ENCODE measurements at places on chromosomes 2 and 18.

GRCh38 chr2:141331127-141331526, 799.7 kb downstream of the LRP1B start:
- no peak for DNase-seq

- DNase-seq, result no peak
Observed at GRCh38 chr2:152740743-152741328, 22.4 kb downstream of the ARL6IP6 start.

DNA sequence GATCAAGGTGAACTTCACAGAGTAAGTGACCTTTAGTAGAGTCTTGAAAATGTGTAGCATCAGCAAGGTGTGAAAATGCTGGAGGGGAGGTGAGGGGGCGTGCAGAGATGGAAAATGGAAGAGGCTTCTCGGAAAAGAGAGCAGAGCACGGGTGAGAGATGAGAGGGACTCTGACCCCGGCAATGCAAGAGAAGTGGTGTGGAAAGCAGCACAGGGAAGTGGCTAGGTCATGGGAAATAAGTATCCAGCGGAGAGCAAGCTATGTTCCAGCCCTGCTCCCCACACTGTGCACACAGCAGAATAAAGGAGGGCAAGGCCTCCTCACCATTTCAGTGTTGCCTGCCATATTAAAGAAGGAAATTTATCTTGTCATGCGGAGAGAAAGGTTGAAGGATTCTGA, 241.7 kb upstream of the DOK6 start:
- no peak for DNase-seq

DNA sequence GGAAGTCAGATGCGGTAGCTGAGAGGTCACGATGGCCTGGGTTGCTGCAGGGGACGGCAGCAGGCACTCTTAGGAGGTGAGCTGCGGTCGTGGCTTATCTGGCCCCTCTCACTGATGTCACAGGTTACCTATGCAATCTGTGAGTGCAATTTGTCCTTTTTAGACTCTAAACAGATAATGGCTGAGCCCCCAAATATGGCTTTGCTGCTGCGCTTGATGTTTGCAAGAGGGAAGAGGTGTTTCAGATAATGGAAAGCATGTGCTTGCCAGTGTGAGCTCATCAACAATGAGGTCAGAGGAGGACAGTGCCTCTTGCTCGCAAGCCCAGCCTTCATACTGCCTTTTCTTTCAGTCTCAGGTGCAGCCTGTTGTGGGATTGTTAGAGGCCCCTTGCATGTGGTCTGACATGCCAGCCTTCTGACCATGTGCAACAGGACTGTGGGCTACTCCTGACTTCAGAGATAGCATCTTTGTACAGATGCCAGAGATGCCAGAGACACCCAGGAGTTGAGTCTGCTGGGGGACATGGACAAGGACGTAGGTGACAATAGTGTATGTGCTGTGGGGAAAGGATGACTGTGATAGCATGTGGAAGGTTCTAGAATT, 151.3 kb downstream of the TANC1 start:
- no peak for DNase-seq

DNA sequence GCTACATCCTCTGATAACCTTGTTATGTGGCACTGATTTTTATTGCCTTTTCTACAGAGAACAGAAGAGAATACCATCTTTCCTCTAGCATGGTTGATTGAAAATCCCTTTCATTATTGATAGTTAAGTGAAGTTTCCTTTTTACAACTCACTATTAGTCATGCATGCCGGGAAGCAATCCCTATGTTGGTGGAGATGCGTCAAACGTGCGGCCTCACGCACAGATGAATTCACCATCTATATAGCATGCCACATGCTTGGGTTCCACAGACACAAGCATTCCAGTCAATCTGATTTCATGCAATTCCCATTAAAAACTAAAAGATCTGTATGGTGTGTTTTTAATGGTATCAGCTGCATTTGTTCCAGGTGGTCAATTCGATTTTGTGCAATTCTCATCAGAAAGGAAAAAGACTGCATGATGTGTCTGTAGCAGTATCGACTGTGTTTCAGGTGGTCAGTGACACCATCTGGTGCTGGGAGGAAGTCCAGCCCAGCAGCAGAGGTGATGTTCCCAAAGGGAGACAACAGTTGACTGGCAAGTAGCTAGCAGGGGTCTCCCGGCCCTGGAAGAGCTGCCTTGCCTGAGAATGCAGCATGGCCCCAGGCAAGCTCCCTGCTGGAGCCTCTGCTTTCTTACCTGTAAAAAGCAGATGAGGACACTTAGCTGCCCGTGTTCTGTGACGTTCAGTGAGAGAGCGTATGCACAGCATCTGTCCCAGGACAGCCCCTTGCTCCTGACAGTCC, 151.3 kb upstream of the NCK2 start:
- DNase-seq, result no peak

GRCh38 chr18:10015288-10015701, 101.5 kb downstream of the VAPA start:
- no peak for DNase-seq

DNA sequence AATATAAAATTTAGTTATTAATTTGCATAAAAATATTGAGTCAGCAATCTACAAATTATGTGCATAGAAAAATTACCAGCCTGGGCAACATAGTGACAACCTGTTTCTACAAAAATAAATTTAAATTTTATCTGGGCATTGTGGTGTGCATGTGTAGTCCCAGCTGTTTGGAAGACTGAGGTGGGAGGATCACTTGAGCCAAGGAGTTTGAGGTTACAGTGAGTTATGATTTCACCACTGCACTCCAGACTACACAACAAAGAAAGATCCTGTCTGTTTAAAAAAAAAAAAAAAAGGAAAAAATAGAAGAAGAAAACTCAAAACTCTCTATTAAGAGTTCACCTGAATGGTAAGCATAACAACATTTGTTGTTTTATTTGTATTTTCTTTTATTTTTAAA, 1048.4 kb upstream of the CDH2 start:
- no peak for DNase-seq

DNA sequence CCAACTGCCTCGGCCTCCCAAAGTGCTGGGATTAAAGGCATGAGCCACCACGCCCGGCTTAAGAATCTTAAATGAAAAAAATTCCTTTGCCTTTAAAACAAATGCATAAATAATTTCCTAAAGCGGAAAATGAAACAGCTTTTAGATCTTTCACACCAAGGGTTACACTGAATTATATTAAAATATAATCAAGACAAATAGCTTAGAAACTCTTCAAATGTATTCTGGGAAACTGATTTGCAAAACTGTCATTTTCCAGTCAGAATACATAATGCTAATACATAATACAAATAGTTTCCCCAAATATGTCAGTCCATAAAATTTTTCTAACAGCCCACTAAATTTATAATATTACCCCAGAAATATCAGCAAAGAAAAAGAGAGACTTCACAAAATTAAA, 68.3 kb upstream of the PGAP1 start:
- no peak for DNase-seq

GRCh38 chr2:36819095-36819711, 122.7 kb downstream of the VIT start:
- no peak for DNase-seq

DNA sequence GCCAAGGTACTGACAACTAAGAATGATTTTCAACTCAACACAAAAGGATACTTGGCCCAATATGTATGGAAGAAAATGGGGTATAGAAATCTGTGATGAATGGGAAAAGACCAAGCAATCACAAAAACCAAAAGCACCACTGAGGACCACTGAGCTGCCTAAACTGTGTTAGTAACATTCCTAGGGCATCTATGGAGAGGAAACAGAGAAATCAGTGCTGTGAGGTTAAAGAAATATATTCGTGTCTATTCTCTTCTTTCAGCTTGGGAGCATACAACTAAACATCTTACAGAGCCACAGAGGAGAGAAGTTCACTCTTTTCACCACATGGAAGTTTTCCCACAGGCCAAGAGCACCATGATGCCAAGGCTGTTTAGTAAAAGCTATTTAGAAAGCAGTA, 47.3 kb upstream of the CALCRL start:
- no peak for DNase-seq

GRCh38 chr18:70072678-70073077, 125.0 kb upstream of the CD226 start:
- no peak for DNase-seq

DNA sequence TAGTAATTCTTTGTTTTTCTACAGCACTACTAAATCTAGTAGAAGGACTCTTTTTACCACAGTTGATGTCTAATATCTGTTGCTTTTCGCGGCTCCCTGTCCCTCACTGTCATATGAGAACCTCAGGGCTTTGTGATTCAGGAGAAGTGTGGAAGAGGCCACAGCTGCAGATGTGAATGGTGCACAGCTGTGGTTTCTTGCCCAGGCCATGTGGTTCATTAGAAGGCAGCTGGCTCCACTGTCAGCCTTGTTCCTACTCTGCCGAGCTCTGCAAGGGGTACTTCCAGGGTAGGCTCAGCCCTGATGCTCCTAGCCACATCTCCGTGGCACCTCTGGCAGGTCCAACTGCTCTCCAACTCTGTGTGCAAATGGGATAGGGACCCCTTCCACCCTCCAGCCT, 83.9 kb downstream of the APOB start:
- DNase-seq, result no peak

DNA sequence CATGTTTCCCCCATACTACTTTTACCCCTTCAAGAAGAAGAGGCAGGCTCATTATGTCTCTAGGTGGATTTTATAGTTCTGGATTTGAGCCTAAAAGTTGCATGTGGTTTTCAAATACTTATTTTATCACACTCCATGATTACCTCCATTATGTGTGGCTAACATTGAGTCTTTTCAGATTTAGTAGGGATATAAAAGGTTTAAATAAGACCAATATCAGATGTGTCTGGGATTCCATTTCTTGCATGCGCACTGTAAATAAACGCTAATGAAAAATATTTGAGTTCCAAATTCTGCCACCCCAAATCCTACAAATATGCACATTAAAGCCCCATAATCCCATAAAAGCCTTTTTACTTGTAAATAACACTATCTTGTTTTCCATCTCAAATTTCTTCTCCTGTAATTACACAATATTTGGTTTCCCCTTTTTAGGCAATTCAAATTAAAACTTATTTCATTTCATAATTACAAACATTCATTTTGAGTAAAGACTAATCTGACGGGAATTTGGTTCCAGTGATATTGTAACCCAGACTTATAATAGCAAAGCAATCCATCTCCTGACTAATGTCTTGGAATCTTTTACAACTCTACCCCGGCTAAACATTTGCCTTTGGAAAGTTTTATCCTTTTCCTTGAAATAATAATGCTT, 600.0 kb downstream of the SLC4A3 start:
- no peak for DNase-seq

DNA sequence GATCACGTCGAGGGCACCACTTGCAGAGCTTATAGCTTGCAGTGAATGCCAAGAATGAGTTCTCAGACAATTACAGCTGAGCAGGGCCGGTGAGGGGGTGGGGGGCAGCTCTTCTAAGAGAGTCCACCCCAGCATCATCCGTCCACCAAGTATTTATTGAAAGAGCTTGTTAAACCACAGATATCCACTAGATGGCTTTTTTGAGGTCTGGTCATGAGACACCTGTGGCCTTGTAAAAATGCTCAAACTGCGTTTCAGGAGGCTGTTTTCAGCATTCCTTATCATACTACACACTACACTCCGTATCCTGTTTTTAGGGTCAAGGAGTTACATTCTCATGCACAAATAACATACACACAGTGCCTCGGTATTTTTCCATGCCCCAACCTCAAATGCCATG, 51.5 kb downstream of the DNAJC10 start:
- DNase-seq, result no peak

DNA sequence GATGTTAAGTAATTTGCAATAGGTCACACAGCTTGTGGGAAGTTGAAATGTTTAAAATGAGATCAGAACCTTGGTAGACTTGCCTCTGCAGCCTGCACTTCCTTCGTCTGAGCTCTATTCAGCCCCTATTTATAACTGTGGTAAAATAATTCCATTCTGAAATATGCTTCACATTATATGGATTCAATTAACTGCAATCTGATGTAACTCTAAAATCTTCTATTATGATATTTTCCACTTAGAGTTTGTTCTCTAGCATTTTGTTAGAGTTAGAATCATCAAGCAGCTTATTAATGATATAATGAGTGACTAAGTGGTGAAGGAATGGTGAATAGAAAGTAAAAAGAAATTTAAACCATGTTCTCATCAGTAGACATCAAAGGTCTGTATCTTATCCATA, 139.6 kb upstream of the ARHGAP28 start:
- DNase-seq, result no peak

DNA sequence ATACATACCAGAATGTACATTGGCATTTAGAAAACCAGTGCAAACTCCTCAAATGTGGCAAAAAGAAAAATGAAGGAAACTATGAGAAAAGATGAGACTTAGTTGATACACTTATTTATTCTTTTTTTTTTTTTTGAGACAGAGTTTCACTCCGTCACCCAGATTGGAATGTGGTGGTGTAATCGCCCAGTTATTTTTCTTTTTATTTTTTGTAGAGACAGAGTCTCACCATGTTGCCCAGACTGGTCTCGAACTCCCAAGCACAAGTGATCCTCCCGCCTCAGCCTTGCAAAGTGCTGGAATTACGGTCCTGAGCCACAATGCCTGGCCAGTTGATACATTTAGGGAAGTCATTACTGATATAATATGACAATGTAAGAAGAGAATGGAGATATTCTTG, 274.2 kb upstream of the LRATD1 start:
- DNase-seq, result no peak

DNA sequence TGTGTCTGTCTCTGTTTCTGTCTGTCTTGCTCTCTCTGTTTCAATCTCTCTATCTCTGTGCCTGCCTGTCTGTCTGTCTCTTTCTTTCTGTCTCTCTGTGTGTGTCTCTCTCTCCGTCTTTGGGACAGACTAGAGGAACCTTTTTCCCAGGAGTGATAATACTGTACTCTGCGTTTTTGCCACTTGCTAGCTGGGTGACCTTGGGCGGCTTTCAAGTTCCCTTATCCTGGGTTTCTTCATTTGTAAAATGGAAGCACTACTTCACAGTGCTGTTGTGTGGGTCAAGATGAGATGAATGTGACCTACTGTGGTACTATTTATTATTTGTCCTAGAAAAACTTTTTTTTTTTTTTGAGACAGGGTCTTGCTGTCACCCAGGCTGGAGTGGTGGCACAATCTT, 42.4 kb downstream of the HPCAL1 start:
- no peak for DNase-seq

- DNase-seq, result no peak
Observed at GRCh38 chr18:55559739-55560138, 28.3 kb downstream of the TCF4 start.

- no peak for DNase-seq
Observed at GRCh38 chr2:152532241-152532640, 185.0 kb downstream of the PRPF40A start.

DNA sequence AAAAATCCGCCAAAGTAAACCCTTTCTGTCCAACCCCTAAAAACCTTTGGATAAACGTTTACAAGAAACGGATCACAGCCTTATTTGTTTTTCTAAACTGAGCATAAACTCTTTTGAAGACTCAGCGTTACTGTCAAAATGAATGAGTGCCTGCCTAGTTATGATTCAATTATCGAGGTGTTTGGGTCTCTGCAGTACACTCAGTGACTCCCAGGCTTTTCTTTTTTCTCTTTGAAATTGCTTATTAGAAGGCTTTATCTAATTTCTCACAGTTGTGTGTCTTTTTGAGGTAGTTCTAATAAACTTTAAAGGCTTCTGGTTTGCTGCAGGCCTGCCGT, 663 bp downstream of the RHBDD1 start:
- no peak for DNase-seq

All from activated CD4-positive, alpha-beta T cell treated with anti-CD3 and anti-CD28 coated beads for 24 hours (primary cell).